ENCODE measurements at places on chromosomes 2 and 18.

DNA sequence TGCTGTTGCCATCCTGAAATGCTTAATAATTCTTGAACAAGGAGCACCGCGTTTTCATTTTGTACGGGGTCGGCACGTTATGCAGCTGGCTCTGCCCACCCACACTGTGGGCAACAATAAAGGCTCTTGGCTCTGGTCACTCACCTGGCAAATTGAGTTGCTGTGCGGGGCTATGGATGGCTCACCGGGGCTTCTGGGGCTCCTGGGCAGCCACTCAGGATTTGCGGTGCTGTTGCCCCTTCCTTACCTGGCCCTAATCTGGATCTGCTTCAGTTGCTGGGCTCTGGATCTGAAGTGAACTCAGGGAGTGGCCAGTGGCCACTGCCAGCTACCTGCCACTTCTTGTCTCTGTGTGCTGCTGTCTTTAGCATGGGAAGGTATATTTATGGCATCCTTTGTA is 22.7 kb downstream of the RHOB start:
- DNase-seq, result no peak

DNA sequence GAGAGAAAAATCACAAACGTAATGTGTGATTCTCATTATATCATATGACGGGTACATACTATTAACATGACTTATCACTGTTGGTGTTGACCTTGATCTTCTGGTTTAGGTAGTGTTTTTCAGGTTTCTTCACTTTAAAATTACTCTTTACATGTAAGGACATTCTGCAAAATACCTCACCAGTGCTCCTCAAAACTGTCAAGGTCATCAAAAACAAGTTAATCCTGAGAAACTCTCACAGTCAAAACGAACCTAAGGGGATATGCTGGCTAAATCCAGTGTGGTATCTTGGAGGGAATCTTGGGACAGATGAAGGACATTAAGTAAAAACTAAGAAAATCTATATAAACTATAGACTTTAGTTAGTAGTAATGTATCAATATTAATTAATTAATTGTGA is 499.8 kb downstream of the IRS1 start:
- DNase-seq, result no peak

DNA sequence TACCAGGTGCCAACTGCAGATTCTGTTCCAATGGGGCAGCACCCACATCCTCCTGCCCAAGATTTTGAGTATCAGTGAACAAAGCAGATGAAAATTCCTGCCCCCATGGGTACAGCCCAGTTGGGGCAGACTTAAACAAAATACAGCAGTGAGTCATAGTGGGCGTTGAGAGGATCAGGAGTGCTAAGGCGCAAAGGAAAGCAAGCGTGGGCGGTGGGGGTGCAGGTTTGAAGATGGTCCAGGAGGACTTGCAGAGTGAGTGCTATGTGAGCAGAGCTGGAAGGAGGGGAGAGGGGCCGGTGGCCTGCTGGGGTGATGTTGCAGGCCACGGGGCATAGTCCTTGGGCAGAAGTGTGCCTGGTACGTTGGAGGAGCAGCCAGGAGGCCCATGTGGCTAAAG is 24.7 kb downstream of the STEAP3 start:
- DNase-seq, result no peak

DNA sequence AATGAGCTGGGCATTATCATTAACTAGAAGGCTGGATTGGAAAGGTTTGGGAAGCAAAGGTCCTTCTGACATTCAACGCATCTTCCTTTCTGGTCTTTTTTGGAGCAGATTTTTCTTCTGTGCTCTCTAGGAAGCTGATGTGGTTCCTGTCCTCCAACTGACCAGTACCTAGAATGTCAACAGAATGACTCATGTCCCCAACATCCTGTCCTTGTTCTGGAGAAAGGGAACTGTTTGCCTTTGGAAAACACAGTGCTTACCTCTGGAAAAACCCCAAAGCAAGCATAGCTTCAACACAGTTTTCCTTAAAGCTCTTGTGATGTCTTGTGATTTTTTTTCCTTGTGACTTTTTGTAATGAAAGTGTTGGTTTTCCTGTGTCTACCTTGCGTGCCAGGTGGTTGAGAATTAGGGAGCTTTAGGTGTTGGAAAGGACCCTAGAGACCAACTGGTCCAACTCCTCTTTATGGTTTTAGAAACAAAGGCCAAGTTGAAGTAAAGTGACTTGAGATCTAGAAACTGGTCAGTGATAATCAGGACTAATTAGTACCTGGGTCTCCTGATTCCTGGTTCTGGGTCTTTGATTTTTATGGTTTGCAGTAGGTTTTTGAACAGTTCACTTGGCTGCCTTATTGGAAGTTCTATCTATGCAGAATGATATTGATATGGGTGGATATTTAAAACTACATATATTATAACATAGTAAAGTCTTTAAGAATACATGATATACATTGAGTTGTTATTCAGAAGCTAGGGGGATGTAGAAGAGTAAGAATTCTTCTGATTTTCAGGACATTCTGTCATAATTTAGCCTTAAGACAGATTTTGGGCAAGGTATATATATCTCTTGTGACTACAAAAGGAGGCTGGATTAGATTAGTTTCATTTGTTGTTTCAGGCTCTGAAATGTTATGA is 70.5 kb downstream of the FMNL2 start:
- DNase-seq, result no peak

DNA sequence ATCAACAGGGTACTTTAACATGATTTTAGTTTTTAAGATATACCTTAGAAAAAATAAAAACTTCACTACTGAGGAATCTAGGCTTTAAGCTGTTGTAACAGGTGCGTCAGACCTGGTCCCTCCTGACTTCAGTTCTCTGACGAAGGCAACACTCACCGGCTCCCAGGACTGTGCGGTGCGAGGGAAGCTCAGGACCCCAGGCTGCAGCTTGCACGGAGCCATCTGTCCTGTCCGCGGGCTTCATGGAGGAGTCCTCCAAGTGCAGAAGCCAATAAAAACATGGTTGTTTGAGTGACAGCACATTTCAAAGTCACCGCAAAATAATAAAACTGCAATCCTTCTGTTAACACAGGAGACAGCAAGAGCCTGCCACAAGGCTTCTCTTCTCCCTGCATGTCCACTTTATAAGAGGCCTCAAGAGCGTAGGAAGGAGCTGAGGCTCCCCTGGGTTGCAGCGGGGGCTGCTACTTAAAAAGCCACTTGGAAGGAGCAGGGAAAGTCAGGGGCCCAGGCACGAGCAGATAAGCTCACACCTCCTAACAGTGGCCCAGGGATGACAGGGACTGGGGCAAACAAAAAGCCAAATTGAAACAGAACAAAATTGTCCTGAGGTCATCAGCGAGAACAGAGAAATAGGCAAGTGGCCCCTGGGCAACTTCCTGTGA is 4.6 kb downstream of the HJURP start:
- DNase-seq, result no peak

- DNase-seq, result no peak
Observed at GRCh38 chr18:78998371-78999071, 18.9 kb downstream of the SALL3 start.

DNA sequence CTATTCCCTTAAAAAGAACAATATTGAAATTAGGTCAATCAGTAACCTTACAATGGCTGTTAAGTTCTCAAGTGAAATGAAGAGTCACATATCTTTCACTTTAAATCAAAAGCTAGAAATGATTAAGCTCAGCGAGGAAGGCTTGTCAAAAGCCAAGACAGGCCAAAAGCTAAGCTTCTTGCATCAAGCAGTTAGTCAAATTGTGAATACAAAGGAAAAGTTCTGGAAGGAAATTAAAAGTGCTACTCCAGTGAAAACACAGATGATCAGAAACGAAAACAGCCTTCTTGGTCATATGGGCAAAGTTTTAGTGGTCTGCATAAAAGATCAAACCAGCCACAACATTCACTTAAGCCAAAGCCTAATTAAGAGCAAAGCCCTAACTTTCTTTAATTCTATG is 402.6 kb upstream of the ZEB2 start:
- no peak for DNase-seq

Measured in NCI-H1417 treated with DMSO at 0.1 percent for 48 hours (cell line).